ENCODE measurements at places on chromosomes 16 and 17.

DNA sequence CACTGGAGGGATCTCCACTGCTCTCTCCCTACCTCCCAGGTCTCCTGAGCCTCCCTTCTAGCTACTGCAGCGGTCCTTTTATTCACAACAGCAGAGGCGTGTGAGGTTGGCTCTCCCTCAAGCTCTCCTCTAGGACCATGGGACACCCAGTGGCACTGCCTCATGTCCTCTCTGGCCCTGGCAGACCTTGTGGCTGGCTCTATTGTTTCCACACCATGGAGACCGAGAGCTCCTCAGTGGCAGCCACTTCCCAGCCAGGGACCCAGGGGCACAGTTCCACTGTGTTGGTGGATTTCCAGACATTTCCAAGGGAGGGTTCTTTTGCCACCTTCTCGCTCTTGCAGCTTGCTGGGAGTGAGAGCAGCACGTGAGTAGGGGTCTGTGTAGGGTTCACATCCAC, 204.9 kb downstream of the AXIN2 start:
- DNase-seq, result no peak

- DNase-seq, result peak; percentile 40
These were observed 25.6 kb downstream of the ITGB3 start for GRCh38 chr17:47279062-47279801.

- peak; percentile 19 for DNase-seq
These were observed 27.5 kb upstream of the PIK3R6 start for GRCh38 chr17:8894673-8895578.

DNA sequence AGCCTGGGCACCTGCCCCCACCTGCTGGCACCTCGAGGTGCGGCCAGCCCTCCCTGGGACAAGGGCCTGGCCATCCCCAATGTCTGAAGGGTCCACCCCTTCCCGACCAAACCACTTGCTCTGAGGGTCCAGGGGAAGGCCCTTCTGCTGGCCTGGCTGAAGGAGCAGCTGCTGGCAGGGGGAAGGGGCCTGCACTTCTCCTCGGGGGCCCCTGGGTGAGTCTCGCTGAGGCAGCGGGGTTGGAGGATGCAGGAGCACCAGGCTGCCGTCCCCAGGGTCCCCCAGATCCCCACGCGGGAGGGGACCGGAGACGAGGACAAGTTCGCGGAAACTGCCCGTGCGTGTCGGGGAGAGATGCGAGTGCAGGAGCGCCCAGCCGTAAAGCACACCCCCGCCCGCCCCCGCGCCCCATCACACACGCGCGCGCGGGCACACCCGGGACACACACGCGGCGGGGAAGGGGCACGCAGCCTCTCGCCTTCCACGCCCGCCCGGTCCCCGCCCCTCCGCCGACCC, 725 bp upstream of the CACNA1H start:
- no peak for DNase-seq

DNA sequence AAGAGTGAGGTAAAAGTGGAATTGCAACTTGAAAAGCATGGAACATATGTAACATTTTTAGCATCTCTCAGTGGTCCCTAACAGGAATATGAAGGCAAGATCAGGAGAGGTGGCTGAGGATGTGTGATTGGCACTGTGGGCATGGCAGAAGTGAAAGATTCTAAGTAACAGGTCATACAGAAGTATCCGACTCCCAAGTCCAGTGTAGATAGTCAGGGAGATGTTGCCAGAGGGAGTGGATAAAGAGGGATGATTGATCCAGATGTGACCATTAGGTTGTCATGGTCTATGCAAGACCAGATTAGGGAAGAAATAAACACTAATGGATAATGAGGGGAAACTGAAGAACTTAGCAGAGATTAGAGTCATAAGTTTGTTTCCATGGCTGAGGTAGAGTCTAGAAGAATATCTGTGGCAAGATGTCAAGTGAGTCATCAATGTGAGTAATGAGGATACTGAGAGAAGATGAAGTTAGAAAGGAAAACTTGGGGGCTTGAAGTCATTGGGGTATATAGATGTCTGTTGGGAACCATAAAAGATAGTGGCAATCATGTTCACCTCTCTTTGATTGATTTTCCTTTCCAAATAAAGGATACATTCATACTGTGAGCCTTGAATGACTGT, 23.9 kb upstream of the CAPNS2 start:
- no peak for DNase-seq

- DNase-seq, result no peak
These were observed 2.9 kb downstream of the MCRIP2 start for GRCh38 chr16:644556-644955.

DNA sequence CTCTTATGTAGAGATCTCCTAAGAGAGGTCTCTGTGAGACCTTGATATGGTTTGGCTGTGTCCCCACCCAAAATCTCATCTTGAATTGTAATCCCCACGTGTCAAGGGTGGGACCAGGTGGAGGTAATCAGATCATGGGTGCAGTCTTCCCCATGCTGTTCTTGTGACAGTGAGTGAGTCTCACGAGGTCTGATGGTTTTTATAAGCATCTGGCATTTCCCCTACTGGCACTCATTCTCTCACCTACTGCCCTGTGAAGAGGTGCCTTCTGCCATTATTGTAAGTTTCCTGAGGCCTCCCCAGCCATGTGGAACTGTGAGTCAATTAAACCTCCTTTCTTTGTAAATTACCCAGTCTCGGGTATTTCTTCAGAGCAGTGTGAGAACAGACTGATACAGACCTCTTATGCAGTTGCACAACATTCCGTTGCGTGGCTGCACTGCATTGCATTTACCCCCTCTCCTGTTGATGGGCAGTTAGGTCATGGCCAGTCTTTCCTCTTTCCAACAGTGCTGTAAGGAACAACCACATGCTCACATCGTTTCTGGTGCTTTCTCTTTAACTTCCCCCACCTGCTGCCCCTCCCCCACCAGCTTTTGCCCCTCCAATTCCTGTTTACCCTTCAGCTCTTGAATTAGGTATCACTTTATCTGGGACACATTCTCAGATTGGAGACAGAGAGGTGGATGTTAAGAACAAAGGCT, 43.6 kb upstream of the MED9 start:
- no peak for DNase-seq

DNA sequence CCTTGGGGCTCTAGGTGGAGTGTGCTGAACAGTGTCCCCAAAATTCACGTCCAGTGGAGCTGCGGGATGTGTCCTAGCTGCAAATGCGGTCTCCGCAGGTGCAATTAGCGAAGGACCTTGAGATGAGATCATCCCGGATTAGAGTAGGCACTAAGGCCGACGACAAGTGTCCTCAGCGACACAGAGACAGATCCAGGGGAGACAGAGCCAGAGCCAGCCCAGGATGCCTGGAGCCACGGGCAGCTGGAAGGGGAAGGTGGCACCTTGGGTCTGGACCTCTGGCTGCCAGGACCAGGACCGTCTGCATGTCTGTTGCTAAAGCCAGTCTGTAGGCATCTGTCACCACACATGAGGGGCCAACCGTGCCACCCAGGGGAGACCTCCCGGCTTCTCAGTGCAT, 24.5 kb downstream of the SLC7A5 start:
- DNase-seq, result no peak

DNA sequence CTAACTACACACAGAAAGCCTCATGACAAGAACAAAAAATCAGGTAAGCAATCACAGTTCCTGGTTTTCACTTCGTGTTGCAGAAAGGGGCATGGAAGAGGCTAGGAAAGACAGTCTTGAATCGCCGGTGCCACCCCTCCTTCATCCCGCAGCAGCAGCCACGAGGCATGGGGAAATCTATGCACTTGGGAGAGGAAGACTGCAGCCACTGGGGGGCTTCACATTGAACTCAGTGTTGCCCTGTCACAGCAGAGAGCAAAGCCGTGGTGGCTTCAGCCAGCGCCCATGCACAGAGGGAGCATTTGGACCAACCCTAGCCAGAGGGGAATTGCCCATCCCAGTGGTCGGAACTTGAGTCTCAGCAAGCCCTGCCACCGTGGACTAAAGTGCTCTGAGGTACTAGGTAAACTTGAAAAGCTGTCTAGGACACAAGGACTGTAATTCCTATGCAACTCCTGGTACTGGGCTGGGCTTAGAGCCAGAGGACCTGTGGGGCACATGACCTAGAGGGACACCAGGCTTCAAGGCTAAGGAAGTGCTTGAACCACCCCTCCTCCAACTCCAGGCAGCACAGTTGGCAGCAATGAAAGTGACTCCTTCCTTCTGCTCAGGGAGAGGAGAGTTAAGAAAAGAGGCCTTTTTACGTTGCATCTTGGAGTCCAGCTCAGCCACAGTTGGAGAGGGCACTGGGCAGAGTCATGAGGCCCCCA, 35.2 kb upstream of the ATP2C2 start:
- no peak for DNase-seq

GRCh38 chr16:83392743-83393142, 415.0 kb upstream of the HSBP1 start:
- no peak for DNase-seq

GRCh38 chr17:41610965-41611640, 1.5 kb downstream of the KRT16 start:
- DNase-seq, result no peak

GRCh38 chr16:57775661-57776469, 26.4 kb downstream of the KIFC3 start:
- DNase-seq, result no peak

DNA sequence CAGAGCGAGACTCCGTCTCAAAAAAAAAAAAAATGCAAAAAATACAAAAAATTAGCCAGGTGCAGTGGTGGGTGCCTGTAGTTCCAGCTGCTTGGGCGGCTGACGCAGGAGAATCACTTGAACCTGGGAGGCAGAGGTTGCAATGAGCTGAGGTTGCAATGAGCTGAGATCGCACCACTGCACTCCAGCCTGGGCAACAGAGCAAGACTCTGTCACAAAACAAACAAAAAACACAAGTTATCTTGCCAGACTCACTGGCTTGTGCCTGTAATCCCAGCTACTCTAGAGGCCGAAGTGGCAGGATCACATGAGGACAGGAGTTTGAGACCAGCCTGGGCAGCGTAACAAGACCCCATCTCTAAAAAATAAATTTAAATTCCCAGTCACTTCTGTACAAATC, 3.4 kb upstream of the ST3GAL2 start:
- DNase-seq, result no peak

DNA sequence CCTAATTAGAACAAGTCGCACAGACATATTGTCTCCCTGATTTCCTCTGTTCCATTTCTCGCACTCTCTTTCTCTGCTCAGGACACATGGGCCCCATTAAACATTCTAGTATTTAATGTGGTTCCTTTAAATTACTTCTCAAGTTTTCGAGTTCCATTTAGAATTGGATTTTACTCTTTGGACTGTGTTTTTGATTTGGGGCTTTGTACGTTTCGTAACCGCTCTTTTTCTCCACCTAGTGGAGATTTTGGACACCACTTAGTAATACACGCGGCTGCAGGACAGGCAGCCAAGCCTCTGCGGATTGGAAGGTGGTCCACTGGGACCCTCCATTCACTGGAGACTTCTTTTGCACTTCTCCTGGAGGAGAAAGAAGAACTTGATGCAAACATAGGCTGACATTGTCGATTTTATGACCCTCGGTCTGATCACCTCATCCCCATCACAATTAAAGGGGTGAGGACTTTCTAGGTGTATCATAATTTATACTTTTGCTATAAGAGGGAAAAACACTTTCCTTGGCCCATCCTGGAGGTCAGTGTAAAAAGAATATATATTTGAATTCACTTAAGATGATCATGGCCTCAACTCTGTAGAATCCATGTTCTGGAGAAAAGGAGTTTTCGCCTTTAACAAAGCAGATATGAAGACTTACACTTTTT, 85.7 kb downstream of the NOG start:
- no peak for DNase-seq

DNA sequence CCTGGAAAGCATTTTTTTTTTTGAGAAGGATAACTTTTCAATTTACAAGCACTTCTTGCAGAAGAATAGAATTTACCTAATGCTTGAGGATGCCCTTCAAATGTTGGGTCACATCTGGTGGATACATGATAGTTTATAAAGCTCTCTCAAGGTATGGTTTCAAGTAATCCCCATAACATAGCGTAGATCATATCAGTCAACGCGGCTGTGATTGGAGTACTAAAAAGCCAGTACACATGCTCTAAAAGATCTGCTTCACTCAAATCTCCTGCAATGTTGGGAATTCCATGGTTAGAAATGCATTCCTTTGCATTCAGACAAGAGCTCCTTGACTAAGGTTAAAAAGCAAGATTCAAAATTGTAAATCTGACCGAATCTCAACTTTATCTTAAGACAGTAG, 3.9 kb upstream of the KCNJ16 start:
- no peak for DNase-seq

GRCh38 chr17:43740541-43740940, 18.1 kb downstream of the SOST start:
- no peak for DNase-seq

DNA sequence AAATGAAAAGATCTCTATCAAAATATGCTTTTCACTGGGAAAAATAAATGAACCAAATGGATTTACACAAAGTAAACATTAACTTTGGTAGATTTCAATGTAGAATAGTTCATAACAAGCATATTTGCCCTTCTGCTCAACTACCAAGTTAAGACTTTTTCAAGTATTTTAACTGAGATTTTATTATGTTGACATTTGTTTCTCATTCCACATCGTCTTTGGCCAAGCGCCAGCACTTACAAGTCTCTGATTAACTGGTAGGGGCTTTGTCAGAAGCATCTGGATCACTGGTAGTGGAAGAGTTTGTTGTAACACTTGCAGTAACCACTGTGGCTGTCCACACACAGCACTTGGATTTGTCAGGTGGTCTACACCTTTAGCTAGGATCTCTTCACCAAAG, 22.9 kb downstream of the SLFN12L start:
- no peak for DNase-seq

- DNase-seq, result no peak
These were observed 41.8 kb downstream of the STAT3 start for GRCh38 chr17:42346481-42346880.

DNA sequence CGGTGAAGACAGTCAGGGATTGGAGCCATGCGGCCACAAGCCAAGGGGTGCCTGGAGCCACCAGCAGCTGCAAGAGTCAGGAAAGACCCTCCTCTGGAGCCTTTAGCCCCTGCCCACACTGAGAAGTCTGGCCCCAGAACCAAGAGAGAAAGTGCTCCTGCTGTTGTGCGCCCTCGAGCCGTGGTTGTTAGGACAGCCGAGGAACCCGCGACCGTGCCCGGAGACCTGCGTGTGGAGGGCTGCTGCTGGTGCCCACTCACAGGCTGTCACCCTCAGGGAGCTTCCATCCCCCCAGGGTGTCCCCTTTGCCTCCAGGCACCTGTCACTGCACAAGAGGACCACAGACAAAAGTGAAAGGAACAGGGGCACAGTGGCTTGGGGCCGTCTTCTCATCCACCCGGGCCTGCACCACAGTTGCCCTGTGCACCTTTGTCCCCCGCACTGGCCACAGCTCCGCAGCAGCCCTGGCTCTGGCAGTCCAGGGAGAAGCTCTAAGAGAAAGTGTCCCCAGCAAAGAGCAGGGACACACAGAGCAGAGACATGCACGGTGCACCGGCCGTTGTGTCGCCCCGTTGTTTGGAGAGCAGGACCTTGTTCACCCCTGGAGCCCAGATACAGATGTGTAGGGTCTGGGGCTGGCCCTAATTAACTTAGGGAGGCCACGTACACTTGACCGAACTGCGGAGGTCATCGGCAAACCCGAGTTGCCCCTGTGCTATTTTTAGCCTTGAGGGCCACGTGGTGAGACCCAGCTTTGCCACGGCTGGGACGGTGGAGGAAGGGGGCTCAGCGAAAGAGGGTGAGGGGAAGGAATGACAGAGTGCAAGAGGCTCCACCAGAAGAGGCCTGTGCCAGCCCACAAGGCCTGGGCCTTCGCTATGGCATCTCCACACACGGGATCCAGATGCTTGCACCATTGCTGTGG, 329.2 kb downstream of the C16orf95 start:
- no peak for DNase-seq

Data from pulmonary artery endothelial cell (primary cell).